ENCODE measurements at places on chromosomes 11 and 22. TPM values are rescaled to one million over a fixed set of nuclear protein-coding genes. Genes with fewer than 3 reads are reported as not detected.
A peak's percentile ranks its signal among the peaks of the same experiment; 100 is the strongest.

GRCh38 chr11:2522631-2523255 is 77.9 kb downstream of the KCNQ1 start:
- no peak for DNase-seq

DNA sequence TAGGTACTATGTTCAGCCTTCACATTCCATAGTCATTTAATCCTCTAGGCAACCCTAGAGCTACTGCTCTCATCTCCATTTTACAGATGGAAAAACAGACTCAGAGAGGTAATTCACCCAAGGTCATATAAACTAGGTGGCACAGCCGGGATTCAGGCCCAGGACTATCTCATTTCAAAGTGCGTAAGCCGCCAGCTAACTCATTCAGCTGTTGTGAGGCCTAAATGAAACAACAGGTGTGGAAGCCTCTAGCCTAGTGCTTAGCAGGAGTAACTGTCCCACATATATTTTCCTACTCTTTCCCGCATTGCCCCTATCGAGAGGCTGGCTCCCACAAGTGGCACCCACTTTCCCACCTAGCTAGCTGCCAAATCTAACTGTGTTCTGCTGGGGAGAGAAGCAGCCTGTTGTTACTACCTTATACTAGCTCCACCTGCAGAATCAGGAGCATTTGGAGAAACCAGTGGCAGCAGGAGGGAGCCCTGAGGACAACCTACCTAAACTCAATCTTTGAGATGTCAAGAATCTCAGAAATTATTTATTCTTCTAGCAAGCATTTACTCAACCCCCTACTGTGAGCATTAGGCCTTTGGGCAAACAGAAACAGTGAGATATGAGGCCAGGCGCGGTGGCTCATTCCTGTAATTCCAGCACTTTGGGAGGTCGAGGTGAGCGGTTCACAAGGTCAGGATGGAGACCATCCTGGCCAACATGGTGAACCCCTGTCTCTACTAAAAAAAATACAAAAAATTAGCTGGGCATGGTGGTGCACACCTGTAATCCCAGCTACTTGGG is 20.9 kb downstream of the PRG3 start:
- DNase-seq = no peak

GRCh38 chr22:25334162-25334490 is 114.7 kb downstream of the CRYBB2 start:
- DNase-seq = peak; percentile 84

GRCh38 chr11:44047931-44048431 is at the start of gene ACCSL:
Gene ACCSL (plus strand): TSS chr11:44047981. CDS start chr11:44048037, 56 bp downstream.
- peak; percentile 44 for DNase-seq

DNA sequence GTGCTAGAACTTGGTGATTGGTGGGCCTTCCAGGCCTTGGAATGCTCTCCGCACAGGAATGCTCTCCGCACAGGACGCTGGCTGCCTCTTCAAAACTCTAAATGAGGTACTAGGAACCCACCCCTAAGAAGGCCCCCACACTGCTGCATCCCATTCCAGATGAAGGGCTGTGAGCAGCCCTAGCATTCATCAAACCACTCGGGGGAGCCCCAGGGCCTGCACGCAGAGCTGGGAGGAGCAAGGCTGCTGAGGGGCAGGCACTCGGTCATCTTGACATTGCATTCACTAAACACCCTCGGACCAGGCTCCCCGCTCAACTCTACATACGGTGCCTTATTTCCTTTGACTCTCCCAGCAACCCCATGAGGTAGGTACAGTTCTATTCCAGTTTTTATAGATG is 49.2 kb upstream of the EMID1 start:
- peak; percentile 39 for DNase-seq

GRCh38 chr11:131668500-131669400 is 298.3 kb downstream of the NTM start:
- DNase-seq = peak; percentile 67

Gene FXYD2
- not detected for total RNA-seq

Gene IL10RA
- total RNA-seq = not detected

All from SK-MEL-5 (cell line).